ENCODE measurements at places on chromosomes 13 and 19.

- DNase-seq = no peak
Measured at GRCh38 chr19:44807162-44807561, 1.7 kb upstream of the BCAM start.

DNA sequence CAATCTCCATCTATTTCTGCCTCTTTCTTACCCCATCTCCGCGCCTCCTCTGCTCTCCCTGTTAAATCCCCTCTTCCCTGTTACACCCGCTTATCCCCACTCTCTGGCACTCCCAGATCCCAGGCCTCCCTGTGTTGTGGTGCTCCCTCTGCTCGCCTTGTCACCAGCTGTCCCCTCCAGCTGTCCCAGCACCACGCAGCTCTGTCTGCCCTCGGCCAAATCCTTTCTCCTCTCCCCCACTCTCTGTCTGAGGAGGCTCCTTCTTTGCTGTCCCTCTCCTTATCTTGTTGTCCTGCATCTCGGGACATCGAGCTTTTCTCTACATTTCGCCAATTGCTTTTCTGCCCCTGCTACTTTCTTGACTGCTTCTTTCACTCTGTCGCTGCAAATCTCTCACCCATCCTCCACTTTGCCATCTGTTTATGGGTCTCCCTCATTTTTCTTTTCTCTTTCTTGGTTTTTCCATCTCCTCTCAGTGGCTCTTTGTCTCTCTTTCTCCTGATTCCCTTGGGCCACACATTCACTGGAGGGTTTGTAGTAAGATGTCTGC lies 941 bp downstream of the ZNF160 start:
- no peak for DNase-seq

- no peak for DNase-seq
Measured at GRCh38 chr19:15562861-15563260, 52.2 kb upstream of the CYP4F8 start.

DNA sequence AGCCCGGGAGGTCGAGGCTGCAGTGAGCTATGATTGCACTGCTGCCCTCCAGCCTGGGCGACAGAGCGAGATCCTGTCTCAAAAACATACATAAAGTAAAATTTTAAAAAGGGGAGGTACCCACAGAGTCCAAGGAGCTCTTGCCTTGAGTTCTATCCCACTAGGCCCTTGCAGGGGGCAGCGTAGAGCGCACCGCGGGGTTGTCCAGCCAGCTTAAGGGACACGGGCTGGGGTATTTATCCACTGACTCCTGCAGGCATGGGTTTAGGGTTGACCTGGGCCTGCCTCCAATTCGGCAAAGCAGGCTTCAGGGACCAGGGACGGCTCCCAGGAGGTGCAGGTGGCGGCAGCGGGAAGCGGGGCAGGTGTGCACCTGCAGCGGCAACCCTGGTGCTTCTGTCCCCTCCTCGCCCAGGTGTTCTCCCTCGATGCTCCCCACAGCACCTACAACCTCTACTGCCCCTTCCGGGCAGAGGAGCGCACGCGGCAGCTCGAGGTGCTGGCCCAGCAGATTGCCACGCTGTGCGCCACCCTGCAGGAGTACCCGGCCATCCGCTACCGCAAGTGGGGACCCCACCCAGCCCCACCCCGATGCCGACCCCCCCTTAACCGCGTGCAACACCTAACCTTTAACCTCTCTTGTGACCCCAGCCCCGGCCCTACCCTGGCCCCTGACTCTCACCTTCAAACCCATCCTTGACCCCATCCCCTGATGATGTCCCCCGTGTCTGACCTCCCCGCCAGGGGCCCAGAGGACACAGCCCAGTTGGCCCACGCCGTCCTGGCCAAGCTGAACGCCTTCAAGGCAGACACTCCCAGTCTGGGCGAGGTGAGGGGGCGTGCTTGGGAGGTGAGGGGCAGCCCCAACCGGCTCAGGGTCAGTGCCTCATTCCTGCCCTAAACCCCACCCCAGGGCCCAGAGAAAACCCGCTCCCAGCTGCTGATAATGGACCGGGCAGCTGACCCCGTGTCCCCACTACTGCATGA lies 4.7 kb downstream of the STXBP2 start:
- no peak for DNase-seq

GRCh38 chr13:40589285-40590109 lies 76.9 kb downstream of the FOXO1 start:
- DNase-seq = no peak

DNA sequence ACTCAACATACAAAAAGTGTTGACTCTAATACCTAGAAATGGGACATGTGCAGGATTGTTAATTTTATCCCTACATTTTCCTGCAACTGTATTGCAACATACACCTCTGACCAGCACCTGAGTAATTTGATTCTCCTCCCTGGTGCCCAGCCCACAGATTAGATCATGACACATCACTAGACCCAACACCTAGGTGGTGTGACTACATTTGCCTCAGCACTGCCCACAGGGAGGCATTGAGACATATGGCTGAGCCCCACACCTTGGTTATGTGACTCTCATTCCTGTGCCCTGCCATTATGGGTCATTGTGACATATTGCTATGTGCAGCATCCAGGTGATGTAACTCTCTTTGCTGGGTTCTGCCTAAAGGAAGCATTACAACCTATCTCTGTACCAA lies 13.2 kb upstream of the ZNF254 start:
- no peak for DNase-seq

GRCh38 chr19:29940971-29941585 lies 961 bp upstream of the URI1 start:
- DNase-seq = no peak

All from activated CD4-positive, alpha-beta T cell treated with anti-CD3 and anti-CD28 coated beads for 1 hour (primary cell).